ENCODE measurements at places on chromosomes 16 and 17.

- DNase-seq, result peak; percentile 50
Observed at GRCh38 chr17:50559674-50560184, 786 bp upstream of the CACNA1G start.

DNA sequence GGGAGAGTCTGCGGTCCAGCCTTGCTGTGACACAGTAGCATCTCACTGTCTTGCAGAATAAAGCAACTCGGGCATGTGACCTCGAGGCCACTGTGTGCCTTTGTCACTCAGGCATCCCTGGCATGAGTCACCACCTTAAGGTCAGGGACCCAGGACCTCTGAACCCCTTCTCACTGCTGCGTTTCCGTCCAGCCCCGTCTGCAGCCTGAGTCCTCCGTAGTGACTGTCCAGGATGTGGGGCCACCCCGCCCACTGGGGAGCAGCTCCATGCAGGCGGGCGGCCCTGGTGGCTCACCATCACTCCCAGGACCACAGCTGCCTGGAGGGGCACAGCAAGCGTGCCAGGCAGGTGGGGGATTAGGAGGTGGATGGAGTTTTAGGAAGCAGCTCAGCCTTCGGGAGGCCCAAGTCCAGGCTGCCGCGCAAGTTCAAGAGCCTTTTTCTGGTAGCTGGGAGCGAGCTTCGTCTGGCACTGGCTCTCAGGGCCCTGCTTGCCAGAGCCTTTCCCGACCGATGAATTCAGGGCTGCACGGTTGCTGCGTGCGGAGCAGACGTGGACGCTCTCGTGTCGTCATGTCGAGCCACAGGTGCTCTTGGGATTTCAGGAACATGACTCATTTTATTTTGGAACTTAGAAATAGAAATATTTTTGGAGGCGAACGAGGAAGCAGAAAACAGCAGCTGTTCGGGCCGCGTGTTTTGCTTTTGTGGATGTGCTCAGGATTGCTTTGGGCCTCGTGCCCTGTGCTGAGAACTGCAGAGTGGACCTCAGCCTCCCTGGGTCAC is 16.8 kb downstream of the KCTD5 start:
- no peak for DNase-seq

DNA sequence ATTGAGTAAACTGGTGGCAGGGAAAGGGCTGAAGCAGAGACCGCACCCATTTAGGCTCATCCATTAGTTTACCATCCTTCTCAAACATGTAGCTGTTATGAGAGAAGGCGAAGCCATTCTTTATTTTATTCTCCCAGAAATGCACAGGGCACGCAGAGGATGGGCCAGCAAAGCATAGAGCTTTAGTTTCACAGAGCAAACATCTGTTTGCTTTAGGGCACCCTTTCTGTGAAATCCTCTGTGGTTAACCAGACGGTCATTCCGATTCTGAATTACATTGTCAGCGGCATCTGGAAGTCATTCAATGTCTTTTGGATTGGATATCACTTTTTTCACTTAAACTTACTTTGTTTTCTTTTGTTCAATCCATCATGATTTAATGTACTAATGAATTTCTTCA is 96.0 kb downstream of the TOX3 start:
- no peak for DNase-seq

- DNase-seq, result no peak
Observed at GRCh38 chr16:4410335-4411075, 5.9 kb downstream of the CORO7 start.

DNA sequence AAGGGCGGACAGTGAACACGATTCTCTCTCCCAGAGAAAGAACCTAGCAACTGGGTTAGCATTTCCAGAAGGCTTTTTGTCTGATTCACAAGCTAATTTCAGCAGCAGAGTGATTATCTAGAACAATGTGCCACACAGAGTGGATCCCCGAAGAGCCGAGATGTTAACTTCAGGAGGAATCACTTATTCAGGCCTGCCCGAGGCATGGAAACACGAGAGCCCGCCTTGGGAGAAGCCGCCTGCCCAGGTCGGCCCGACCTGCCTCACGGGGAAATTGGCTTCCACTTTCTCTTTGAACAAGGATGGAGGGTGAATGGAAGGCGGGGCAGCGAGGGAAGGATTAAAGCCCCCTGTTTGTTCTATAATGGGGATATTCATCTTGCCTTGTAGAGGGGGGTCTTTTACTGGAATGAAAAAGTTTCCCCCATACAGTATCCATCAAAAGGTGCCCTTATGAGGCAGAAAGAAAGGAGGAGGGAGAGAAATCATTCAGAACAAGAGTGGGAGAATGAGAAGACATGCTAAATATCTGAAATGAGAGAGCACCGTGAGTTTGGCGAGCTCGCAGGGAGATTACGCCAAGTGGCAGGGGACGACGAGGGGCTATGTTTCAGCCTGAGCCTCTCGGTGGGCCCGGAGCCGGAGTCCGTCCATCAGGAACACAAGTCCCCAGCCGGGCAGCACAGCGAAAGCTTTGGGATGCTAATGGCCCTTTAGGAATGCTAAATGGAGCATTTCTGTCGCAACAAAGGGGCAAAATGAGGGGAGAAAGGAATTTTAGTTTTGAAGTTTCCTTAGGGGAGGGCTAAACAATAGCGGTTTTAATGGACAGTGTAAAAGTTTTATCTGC is 33.0 kb downstream of the NTN1 start:
- no peak for DNase-seq

DNA sequence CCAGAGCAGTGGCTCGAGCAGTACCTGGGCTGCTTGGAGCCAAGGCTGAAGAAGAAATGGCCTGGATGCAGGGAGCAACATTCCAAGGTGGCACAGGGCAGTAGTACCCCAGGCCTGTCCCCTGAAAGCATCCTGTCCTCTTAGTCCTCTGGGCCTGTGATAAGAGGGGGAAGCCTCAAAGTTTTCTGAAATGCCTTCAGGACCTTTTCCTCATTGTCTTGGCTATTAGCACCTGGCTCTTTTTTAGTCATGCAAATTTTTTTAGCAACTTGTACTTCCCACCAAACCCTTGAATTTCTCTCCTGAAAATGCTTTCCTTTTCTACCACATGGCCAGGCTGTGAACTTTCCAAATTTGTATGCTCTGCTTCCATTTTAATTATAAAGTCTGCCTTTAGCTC is 148.9 kb downstream of the HS3ST2 start:
- no peak for DNase-seq

- no peak for DNase-seq
Observed at GRCh38 chr17:77696151-77696720, 262.3 kb upstream of the TNRC6C start.

DNA sequence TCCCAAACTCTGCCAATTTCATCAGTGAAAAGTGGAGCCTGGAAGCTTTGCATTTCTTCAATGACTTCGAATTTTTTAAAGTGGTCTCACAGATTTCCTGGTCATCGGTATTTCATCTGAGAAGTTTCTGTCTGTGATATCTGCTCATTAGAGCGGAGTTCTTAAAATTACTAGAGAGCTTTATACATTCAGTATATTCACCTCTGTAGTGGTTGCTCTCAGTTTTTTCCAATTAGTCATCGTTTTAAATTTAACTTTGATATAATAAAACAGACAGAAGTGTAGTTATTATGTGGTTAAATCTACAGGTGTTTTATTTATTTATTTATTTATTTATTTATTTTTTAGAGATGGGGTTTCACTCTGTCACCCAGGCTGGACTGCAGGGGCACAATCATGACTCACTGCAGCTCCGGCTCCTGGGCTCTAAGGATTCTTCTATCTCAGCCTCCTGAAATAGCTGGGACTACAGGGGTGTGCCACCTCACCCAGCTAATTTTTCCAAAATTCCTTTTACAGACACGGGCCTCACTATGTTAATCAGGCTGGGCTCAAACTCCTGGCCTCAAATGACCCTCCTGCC is 16.0 kb downstream of the ARHGAP17 start:
- DNase-seq, result no peak

GRCh38 chr17:62062944-62063343 is 2.1 kb downstream of the MED13 start:
- DNase-seq, result peak; percentile 6
